CD4-positive, alpha-beta T cell treated with Interleukin-15 for 4 hours (primary cell): ENCODE measurements at places on chromosomes 6 and 20.

DNA sequence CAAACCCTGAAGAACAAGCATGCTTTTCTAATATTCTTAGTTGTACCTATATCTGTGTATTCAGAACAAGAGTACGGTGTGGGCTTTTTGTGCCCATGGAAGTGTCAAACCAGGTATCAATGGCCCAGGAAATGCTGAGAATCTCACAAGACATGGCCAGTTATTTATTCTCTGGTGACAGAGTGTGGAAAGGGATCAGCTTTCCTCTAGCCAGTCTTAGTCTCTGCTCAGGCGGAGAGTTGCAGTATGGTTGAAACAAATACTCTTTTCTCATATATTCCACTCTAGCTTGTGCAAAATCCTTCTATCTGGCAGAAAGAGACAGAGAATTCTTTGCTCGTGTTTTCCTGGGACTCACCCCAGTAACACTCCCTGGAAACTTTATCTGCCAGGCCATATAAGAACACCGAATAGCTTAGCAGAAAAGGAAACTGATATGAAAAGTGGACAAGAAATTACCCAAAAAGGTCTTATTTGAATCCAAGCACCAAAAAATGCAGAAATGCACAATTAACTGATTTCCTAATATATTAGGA, 173.3 kb upstream of the RSPO3 start:
- no peak for DNase-seq

DNA sequence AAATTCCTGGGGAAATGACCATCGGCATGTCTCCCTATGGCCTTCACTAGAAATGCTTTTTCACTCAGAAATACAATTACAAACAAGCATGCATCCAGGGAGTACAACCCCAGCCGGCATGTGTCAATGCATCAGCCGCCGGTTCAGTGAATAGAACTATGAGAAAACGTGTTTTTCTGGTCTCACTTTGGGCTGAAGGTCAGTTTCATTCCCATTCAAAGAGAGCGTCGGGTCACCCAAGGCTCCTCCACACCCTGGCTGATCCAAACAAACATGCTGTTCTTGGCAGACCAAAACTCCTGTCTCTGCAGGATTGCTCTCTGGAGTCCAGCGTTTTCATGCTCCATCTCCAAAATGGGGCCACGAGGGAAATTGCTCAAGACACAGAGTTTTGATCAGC, 35.5 kb upstream of the NXT1 start:
- no peak for DNase-seq

GRCh38 chr6:14873101-14873500, 372.8 kb upstream of the JARID2 start:
- DNase-seq = no peak

GRCh38 chr20:3866464-3866863, 19.8 kb downstream of the MAVS start:
- no peak for DNase-seq

- DNase-seq = no peak
These were observed 1.6 kb downstream of the PGBD1 start for GRCh38 chr6:28282926-28283325.

- no peak for DNase-seq
These were observed 109.6 kb upstream of the RREB1 start for GRCh38 chr6:6998194-6998569.

DNA sequence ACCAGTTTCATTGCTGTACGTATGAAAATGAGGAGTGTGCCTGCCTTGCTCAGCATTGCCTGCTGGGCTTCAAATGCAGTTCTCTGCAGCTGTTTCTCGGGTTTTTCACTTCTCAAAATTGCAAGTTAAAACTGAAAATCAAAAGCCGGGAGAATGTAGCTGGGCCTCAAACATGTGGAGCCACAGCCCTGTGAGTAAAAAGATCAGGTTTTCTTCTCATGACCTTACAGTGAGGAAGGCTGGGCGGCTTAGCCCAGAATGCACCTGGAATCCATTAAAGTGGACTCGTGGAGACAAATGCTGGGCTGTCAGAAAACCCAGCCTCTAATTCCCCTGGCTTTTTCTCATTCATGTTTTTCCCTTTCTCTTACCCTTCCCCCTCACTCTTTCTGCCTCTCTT, 34.4 kb downstream of the DSE start:
- DNase-seq = no peak

DNA sequence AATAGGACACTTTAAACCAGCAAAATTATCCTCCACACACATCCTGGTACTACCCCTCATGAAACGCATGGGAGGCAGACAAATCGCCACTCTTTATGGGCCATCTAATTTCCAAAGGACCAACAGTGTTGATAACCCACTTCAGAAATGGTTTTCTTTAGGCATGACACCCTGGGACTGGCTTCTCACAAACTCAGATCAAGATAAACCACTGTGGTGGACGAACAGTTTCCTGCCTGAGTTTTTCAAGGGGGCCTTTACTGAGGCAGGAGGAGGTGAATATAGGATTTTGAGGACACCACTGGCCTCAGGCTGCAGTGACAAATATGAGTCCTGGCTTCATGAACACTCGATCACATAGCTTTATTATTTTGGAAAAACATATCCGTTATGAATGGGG, 26.0 kb downstream of the TRAM2 start:
- no peak for DNase-seq

GRCh38 chr6:43089467-43089866, 13.4 kb downstream of the PTK7 start:
- no peak for DNase-seq

DNA sequence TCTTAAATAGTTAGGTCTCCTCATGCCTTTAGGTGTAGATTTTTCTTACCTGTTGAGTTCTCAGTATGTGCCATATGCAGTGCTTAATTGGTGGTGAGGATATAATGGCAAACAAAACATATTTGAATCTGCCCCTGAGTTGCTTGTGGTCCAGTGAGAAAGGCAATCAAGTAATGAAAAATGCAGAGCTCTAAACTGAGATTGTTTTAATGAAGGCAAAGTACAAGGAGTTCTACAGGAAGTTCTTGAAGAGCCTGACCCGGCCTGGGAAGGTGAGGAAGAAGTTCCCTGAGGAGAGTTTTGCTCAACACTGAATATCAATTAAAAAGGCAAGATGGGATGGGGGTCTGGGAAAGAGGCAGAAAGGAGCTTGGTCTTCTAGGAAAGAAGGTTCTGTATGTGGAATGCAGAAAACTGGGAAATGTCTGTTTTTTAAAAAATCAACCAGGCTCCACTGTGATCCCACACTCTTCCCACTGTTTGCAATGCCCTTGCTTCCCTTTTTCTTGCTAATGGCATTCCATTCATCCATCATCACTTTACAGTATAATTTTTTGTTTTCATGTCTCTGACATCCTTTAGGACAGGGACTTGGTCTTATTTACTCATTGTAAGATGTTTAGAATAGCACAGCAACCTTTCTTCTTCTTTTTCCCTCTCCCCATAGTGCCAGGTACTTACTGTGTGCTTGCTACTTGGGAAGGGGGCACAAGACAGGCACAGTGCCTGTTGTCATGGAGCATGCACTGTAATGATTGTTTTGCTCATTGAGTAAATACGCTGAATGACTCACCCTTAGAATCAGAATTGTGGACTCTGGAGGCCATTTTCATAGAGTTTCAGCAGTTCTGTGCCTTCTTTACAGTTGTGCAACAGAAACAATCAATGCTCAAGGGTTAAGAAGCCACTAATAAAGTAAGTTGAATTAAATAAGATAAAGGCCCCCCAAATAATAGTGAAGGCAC, 64.3 kb downstream of the ANKS1A start:
- DNase-seq = no peak
